CD8-positive, alpha-beta memory T cell (primary cell): ENCODE measurements at places on chromosomes 7 and 10. TPM values are rescaled to one million over a fixed set of nuclear protein-coding genes. Genes with fewer than 3 reads are reported as not detected.

The SLIT1 gene
- 0.20 TPM for total RNA-seq

The DNAJC1 gene
- total RNA-seq, result 31.8 TPM

The GPC2 gene
- total RNA-seq, result 1.6 TPM

The IKZF1 gene
- total RNA-seq, result 226 TPM

The LEP gene
- not detected for total RNA-seq

The CLDN4 gene
- not detected for total RNA-seq

The TNKS2 gene
- 27.3 TPM for total RNA-seq

The OIT3 gene
- total RNA-seq, result not detected

The ACTL6B gene
- total RNA-seq, result not detected

The EFCAB10 gene
- total RNA-seq, result not detected

The HTRA1 gene
- total RNA-seq, result not detected

The CACNB2 gene
- not detected for total RNA-seq

The CALHM1 gene
- not detected for total RNA-seq

The KLF14 gene
- not detected for total RNA-seq
